ENCODE measurements at places on chromosomes 3 and 15.

DNA sequence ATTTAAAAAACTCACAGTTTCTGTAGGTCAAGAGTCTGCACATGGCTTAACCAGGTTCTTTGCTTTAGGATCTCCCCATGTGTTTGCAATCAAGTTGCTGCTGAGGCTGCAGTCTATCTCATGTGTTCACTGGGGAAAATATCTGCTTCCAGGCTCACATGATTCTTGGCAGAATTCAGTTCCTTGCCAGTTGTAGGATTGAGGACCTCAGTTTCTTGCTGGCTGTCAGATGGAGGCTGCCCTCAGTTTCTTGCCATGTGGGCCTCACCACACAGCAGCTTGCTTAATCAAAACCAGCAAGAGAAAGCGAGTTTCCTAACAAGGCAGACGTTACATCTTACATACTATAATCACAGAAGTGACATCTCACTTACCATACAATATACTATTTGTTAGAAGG lies 10.0 kb upstream of the TBC1D5 start:
- no peak for ATAC-seq

- no peak for ATAC-seq
Measured at GRCh38 chr3:55204417-55204816, 276.6 kb upstream of the LRTM1 start.

- ATAC-seq = no peak
Measured at GRCh38 chr3:196399485-196399945, 32.7 kb downstream of the UBXN7 start.

DNA sequence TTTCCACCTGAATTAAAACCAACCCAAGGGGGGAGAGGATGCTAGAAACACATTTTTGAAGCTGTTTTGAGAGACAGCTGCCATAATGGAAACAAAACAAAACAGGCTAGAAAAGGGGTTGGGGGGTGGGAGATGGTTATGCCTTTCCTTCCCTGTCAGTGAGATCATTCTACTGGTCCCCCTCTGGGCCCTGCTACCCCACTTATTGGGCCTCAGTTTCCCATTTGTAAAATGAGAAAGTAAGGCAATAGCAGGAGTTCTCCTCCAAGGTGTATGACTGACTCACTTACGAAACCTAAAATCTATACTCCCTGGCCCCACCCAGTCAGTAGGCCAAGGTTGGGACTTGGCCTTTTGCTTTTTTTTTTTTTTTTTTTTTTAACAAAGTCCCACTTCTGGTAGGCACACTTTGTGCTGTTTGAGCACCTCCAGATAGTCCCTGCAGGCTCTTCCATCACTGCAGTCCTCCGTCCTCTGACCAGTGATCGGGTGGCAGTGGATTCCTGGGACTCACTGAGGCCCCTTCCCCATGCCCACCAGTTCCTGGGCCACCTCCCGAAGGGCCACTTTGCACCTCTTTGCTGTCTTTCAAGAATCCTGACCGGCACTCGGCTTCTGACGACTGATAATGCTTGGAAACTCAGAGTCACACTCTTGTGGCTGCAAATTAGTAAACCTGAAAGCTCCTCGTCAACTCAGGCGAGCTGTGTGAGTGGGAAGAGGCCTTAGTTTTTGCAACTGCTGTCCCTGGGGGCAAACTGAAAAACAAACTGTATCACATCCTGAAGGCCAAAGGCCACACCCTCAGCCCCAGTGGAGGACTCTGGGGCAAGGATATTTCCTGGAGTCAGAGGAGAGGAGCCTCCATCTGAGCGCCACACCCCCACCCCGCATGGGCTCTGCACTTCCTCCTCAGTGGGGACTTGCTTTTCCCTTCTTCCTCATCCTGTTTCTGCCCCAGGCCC lies 6.7 kb upstream of the PSTPIP1 start:
- peak; percentile 92 for ATAC-seq

- no peak for ATAC-seq
Measured at GRCh38 chr3:115708540-115708939, 85.2 kb downstream of the GAP43 start.

DNA sequence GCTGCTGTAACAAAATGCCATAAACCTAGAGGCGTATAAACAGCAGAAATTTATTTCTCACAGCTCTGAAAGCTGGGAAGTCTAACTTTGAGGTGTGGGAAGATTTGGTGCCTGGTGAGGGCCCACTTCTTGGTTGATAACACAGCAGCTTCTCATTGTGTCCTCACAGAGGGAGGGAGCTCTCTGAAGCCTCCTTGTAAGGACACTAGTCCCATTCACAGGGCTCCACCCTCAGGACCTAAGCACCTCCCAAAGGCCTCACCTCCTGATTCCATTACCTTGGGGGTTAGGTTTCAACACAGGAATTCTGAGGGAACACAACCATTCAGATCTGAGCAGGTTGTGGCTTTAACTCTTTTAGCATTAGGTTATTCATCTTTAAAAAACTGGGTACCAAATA lies 380.3 kb upstream of the ATP10A start:
- ATAC-seq = no peak

DNA sequence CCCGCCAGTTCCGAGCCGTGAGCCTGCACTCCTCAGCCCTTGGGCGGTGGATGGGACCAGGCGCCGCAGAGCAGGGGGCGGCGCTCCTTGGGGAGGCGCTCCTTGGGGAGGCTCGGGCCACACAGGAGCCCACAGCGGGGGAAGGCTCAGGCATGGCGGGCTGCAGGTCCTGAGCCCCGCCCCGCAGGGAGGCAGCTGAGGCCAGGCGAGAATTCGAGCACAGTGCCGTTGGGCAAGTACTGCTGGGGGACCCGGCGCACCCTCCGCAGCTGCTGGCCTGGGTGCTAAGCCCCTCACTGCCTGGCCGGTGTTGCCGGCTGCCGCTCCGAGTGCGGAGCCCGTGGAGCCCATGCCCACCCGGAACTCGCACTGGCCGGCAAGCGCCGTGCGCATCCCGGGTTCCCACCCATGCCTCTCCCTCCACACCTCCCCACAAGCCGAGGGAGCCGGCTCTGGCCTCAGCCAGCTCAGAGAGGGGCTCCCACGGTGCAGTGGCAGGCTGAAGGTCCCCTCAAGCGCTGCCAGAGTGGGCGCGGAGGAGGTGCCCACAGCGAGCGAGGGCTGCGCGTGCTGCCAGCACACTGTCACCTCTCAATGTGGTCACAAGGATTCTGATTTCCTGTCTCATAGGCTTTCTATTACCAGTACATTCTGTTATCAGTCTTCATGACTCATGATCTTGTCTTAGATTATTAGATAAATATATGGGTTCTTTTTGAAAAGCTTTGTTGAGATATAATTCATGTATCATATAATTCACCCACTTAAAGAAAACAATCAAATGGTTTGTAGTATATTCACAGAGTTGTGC lies 44.0 kb upstream of the LRIG1 start:
- no peak for ATAC-seq
